ENCODE measurements at places on chromosomes 13 and 19.

- no peak for DNase-seq
These were observed 733 bp upstream of the CD320 start for GRCh38 chr19:8308891-8309291.

DNA sequence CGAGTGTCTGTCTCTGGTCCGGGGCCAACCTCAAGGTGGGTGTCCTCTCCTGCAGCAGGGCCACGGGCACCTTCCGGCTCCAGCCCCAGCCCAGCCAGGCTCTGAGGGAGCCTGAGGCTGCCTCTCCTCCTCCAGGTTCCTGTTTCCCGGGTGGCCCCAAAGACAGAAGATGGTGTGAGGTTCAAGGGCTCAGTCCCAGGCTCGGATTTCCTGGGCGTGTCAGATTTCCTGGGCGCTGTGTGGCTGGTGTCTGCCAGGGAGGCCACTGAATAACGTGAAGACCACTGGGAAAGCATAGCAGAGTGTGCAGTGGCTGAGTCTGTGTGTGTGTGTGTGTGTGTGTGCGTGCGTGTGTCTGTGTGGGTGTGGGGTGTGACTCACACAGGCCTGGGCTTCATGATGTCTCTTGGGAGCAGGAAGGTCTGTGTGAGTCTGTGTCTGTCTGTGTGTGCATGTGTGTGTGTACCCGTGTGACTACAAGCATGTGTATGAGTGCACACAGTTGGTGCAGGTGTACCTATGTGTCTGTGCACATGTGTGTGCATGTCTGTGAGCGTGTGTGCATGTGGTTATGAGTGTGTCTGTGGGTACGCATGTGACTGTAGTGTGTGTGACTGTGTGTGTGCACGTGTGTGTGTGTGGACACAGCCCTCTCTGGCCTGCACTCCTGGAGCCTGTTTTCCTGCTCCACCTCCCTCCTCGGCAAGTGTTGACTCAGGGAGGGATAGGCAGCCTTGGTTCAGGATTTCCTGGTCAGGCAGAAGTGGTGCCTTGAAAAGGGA lies 28.3 kb downstream of the CEBPA start:
- no peak for DNase-seq

DNA sequence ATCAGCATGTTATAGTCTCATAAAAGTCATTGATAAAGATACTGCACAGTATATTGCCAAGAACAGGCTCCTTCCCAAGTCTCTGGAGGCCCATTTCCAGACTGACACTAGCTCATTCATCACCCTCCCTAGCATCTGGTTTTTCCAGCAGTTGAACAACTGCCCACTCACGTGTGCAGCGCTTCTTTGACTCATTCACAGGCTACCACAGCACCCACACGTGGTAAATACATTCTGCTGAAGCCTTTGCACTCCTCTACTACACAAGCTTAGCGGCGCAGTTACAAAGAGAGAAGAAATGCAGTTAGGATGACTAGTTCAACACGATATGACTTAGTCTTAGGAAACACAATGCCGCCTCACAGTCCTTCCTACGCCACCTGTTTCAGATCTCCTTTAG lies 87.7 kb downstream of the DOCK9 start:
- no peak for DNase-seq

- no peak for DNase-seq
These were observed 1560.2 kb downstream of the UQCRFS1 start for GRCh38 chr19:27652796-27653195.

DNA sequence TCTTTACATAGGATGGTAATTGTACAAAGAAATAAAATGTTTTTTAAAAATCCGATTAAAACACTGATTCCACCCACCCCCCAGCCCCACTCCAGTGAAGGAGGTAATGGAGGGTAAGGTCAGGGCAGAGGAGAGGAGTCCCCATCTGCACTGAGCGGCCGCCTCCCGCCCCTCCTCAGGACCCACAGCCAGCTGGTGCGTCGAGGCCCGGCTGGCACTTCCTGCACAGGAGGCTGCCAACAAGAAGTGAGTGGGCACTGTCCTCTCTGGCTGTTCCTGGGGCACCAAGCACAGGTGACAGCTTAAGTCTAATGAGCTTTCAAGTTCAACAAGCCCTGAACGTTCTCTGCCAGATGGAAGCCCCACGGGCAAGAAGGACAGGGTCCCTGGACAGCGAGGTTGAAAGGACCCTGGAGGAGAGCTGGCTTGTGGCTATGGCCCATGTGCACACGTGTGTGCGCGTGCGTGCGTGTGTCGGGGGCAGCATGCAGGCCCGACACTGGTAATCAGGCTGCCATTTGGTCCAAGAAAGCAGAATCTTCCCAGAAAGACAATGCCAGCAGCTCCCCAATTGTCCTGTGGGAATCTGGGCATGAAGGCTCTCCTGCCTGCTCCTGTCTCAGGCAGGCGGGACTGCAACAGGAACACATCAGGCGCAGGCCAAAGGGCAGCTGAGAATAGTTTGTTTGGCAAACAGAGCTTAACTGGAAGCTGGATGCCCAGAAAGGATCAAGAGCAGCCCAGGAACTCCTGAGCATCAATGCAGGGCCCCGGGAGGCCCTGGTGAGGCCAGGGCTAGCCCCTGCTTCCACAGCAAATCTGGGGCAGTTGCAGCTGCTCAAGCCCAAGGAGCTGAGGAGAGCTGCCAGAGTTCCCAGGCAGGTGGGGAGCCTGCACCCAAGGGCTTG lies 15.1 kb upstream of the EPHX3 start:
- no peak for DNase-seq

DNA sequence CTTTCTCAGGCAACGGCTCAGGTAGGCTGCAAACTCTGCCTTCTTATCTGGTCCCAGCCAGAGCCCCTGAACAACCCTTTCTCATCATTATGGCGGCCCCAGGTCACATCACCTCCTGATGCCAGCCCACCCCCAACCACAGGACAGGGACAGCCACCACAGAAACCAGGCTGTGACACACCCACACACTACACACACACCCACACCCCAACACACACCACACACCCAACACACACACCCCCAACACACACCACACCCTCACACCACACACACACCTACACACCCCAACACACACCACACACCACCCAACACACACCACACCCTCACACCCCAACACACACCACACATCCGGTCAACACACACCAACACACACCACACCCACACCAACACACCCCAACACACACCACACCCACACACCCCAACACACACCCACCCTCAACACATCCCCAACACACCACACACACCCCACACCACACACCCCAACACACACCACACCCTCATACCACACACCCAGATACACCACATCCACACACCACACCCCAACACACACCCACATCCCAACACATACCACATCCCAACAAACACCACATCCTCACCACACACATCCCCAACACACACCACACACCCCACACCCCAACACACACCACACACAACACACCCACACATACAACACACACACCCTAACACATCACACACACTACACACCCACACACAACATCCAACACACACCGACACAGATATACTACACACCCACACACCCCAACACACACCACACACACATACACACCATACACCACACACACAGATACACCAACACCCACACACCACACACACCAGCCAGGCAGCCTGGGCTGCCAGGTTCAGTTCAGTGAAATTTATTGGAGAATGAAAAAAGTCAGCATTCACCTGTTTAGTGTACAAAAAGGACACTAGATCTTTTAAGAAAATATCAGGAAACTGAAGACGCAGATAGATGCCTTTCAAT lies 4.2 kb upstream of the ISYNA1 start:
- no peak for DNase-seq

DNA sequence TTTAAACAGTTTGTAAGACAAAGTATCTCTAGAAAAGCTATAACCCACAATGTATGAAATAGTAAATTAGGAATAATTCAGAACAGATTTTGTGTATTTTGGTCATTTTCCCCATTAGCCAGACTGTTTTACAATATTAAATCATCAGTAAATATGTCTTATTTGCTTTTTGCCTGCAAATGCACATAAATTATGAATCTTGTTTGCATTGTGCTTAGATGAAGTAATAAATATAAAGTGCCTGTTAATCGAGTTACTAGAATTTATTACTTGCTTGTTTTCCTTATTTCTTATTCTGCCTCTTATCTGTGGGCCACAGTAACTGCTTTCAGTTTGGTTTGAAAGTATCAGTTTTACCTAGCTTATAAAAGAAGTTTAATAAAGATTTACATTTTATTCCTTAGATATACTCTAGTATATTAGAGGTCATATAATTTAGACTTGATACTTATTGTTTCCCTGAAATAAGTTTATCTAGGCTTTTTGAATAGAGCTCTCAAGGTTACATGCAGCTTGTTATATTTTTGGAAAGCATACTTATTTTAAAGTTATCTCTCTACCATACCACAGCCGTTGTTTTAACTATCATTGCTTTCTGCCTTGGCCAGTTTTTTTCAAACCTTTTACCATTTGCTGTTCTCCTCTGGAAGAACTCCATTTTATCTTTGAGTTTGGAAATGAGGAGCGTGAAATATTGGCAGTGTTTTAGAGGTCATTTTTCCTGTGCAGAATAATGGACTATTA lies 238.0 kb downstream of the NBEA start:
- DNase-seq = no peak

GRCh38 chr19:9353011-9353410 lies 9.8 kb upstream of the ZNF177 start:
- no peak for DNase-seq

GRCh38 chr13:112205990-112206389 lies 139.0 kb downstream of the SOX1 start:
- DNase-seq = no peak

DNA sequence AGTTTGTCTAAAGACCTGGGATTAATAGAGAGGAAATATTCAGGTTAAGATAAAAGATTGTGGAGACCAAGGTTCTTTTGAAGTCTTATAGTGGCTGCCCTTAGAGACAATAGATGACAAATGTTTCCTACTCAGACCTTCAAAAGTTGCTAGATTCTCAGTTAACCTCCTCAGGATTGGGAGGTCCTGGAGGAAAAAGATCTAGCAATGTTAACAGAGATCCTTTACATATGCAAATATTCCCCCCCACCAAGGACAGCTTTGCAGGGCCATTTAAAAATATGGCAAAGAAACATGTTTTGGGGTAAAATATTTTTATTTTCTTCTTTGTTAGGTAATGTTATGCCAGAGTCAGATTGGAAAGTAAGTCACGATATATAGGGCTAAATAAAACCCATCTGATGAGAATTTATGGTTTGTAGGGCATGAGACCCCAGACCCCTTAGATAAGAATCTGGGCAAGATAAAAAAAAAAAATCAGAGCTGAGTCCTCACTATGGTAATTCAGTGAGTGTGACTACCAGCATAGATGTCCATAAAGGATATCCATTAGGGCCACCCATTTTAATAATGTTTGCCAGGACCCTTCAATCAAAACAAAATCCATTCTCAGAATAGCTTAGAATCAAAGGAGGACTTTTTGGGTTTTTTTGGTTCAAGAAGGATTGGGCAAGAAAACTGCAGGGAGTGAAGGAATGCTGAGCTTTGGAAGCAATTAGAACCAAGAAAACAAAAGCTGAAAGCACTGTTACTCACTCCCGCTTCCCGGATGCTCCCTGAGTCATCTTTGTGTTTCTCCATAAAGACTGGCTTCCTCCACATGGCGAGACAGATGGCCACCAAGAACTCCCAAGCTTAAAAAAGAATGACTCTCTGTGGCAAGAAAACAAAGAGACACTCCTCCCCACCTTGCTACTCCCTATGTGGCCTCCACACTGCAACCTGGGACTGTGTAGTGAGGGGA lies 28.2 kb downstream of the VSTM1 start:
- DNase-seq = no peak

GRCh38 chr19:30036154-30037129 lies 94.4 kb downstream of the URI1 start:
- DNase-seq = no peak

GRCh38 chr19:11205939-11206570 lies 8.7 kb upstream of the KANK2 start:
- DNase-seq = no peak

DNA sequence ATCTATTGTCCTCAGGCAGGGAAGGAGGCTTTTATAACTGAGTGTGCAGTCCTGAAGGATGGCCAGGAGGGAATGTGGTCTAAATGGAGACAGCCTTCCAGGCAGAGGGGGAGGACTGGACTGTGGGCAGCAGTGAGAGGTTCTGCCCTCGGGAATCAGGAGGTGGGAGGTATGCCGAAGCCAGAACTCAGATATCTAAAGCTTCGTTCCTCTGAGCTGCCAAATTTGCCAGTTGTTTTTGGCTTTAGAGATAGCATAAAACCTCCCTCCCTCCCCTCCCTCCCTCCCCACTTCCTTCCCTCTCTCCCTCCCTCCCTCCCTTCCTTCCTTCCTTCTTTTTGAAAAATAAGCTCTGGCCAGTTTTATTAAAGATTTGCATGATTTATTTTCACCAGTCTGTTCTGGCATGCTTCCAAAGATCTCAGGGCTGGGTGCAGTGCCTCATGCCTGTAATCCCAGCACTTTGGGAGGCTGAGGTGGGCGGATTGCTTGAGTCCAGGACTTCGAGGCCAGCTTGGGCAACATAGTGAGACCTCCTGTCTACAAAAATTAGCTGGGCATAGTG lies 2.4 kb downstream of the MEDAG start:
- DNase-seq = no peak

GRCh38 chr13:49302817-49303216 lies 55.1 kb downstream of the CDADC1 start:
- no peak for DNase-seq

- no peak for DNase-seq
These were observed 153.5 kb upstream of the ZNF507 start for GRCh38 chr19:32191921-32192320.

DNA sequence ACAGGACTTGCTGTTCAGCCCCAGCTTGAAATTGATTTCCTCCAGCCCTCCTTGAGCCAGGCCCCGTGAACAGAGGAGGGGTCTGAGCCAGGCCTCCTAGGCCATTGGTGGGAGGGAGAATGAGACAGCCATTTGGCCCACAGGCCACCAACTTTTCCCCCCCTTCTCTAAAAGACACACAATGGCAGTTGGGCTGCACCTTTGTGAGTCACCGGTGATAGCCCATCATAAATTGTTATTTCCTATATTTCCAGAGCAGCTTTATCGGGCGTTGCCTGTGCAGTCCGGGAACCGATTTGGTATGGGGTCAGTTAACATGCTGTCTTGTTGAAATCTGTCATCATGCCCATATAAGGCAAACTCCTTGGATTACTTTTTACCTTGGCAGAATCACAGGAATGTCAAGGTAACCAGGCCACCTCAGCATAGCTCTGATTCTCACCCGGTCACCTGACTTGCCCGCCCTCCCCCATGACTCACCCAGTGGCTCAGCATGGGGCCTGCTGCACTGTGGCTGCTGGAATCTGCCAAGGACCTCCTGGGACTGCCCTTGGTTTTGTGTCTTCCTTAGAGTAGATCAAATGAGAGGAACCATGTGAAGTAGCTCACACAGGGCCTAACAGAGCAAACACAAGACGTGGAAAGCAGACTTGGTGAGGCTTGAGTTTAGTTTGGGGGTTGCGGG lies 36.1 kb downstream of the ACTN4 start:
- no peak for DNase-seq

DNA sequence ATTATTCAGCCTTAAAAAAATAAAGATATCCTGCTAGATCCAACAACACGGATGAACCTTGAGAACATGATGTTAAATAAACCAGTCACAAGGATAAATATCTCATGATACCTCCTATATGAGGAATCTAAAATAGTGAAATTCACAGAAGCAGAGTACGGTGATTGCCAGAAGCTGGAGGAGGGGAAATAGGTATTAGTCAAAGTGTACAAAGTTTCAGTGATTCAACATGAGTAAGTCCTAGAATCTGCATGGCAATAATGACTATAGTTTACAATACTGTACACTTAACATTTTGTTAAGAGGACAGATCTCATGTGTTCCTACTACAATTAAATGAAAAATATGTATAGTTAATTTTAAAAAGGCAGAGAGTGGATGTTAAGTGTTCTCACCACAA lies 206.6 kb upstream of the SLC10A2 start:
- DNase-seq = no peak

GRCh38 chr13:109778102-109778542 lies 8.3 kb downstream of the IRS2 start:
- DNase-seq = no peak

GRCh38 chr13:22936228-22936627 lies 244.6 kb upstream of the SGCG start:
- no peak for DNase-seq
